Spleen (tissue), 13 donors: ENCODE measurements at places on chromosomes 5 and 9.
A peak's percentile ranks its signal among the peaks of the same experiment; 100 is the strongest.

DNA sequence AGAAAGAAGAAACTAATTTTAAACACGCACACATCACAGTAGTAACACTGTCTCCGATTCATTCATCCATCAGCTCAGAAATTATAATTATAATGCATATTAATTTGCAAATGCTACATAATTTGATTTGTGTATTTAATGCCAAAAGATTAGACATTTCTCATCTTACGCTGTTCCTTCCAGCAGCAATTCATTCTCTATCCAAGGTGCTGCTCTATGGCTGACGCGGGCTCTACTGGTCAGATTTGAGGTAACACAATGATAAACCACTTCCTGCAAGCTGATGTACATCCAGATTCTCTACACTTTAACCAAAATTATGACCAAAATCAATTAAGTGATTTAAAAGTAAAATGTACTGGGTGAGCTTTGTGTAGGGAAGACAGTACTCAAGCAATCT, 77.9 kb upstream of the ICE1 start:
- DNase-seq = no peak

DNA sequence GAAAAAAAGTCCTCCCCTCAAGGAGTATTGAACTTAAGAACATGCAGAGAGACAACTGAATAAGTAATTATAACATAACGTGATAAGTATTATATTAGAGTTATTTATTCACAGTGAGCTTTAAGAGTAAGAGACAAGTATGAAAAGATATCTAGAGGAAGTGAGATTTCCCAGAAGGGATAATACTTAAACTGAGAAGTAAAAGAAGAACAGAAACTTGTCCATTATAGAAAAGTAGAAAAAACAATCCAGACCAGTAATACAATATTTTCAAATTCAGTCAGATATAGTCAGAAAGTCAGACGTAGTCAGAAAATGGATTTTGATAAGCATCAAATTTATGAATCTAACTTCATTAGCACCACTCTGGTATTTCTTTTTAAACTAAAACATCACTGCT, 613.0 kb upstream of the CCNG1 start:
- no peak for DNase-seq

DNA sequence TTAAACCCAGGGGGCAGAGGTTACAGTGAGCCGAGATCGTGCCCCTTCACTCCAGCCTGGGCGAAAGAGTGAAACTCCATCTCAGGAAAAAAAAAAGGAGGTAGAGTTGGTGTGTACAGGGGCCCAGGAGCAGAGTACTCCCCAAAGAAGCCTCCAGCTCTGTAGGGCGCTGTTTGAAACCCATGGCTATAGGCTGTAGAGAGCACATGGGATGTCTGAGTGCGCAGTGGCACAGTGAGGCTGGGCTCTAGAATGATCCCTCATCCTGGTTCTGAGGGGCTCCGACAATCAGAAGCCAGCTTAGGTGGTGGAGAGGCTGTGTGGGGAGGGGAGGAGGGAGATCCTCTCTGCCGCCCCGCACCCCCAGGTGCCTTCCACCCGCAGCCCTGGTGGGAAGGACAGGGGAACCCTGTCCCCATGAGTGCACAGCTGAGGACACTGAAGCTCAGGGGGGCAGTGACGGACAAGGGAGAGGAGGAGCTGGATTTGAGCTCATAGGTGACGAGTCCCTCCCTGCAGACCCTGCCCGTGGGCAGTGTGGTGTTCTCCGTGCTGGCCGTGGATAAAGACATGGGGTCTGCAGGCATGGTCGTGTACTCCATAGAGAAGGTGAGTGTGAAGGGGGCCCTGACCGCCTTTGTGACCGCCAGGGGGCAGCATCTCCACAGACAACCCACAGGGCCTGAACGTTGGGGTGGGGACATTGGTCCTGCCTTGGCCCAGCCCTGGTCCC, 24.6 kb downstream of the CDHR2 start:
- DNase-seq = peak; percentile 92

GRCh38 chr5:130532786-130533185, 628.5 kb downstream of the CHSY3 start:
- no peak for DNase-seq

GRCh38 chr9:13069498-13069897, 210.0 kb downstream of the MPDZ start:
- no peak for DNase-seq

DNA sequence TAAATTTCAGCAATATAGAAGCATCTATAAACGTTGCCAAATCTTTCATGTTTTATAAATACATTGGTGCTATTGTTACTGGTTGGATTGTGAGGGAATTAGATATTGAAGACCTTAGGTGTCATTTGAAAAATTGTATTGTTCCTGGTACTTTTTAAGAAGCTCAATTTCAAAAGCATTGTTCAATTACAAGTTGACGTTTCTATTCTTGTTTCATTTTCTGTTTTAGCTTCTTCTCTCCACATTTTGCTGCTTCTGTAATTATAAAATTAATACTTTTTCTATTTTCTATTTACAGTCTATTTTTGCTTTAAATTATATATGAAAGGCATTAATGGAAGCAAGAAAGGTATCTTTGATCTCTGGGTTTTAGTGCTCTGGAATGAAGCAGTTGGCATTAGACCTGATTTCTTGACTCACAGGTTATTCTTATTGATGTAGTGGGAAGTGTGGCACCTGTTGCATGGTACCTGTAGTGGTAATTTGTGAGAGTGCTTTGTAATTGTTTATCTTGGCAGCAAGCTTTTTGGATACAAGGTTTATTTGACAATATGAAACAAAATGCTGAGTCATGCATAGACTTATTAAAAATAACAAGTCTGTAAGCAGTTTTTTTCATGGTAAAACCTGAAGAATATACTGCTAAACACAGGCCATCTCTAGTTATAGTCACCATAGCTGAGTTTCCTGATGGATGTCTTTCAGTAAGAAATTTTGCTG, 13.2 kb downstream of the MACIR start:
- no peak for DNase-seq

DNA sequence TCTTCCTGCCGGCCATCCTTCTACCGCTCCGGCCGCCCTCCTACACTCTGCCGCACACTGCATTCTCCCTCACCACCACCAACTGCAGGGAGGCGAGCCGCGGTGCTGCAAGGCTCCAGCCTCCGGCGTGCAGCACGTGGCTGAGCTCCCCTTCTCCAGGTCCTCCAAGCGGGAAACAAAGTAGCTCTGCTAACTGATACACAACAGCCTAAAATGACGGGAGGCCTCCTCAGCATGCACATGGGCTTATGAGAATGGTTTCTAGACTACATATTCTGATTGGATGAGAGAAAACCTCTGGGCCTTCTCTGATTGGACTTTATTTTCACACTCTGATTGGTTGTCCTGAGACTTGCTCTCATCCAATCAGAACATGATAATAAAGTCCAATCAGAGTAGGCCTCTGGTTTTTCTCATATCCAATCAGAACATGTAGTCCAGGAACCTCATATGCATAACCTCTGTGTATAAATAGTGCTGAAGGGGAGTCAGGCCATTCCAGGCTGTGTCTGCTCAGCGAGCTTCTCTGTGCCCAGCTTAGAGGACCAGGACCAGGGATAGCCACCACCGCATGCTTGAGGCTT, 27.0 kb upstream of the ZNF354B start:
- no peak for DNase-seq

- DNase-seq = no peak
Measured at GRCh38 chr9:108069991-108070390, 580.4 kb upstream of the KLF4 start.

DNA sequence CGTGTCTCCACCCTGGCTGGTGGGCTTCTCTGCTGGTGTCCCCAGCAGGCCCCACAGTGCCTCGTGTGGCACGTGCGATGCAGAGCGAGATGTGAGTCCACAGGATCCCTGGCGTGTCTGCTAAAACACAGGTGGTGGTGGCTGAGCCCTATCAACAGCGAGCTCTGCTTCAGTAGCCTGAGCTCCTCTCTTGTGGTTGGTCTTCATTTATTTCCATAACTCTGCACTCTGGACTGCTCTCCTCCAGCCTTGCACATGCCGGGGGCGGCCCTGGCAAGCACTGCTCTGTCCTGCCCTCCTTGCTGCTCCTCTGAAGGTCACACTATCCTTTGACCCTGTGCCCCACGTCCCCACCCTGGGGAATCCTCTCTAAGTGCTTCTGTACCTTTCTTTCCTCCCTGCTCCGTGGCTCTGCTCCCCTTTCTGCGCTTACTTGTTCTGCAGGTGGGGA, 59.2 kb downstream of the NSUN2 start:
- no peak for DNase-seq

GRCh38 chr5:32153723-32154122, 20.4 kb downstream of the GOLPH3 start:
- no peak for DNase-seq

DNA sequence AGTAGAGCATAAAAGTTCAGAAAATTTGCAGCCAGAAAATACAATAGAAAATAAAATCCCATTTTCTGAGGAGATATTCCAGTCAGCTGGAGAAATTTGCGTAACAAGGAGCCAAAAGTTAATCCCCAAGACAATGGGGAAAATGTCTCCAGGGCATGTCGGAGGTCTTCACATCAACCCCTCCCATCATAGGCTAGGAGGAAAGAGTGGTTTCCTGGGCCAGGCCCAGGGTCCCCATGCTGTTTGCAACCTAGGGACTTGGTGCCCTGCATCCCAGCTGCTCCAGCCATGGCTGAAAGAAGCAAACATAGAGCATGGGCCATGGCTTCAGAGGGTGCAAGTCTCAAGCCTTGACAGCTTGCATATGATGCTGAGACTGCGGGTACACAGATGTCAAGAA, 255.0 kb downstream of the DTWD2 start:
- DNase-seq = no peak
